ENCODE measurements at places on chromosomes 4 and X. TPM values are rescaled to one million over a fixed set of nuclear protein-coding genes. Genes with fewer than 3 reads are reported as not detected.

GRIA2 gene
- 0.32 TPM for total RNA-seq

RTL3 gene
- not detected for total RNA-seq

CT47B1 gene
- not detected for total RNA-seq

EVC gene
- total RNA-seq: 20.6 TPM

ZNF711 gene
- total RNA-seq: 22.4 TPM

GAGE2A gene
- total RNA-seq: not detected

CCKAR gene
- not detected for total RNA-seq

- no peak overlapping the region for H3K4me3 ChIP-seq
- no peaks in the 10 kb centered on the region for H3K4me1 ChIP-seq
- no peak overlapping the region for H3K27ac ChIP-seq
- H3K36me3 ChIP-seq: no peaks in the 10 kb centered on the region
Measured at GRCh38 chrX:10501611-10502010, 118.8 kb downstream of the MID1 start.

GRCh38 chr4:159483782-159484741, 381.2 kb downstream of the RAPGEF2 start:
- H3K4me1 ChIP-seq: peaks cover 10% of the 10 kb centered on the region

GRCh38 chrX:17878028-17878670, 17.1 kb upstream of the RAI2 start:
- H3K4me1 ChIP-seq: no peaks in the 10 kb centered on the region
- H3K4me3 ChIP-seq: no peak overlapping the region
- peaks cover 49% of the 10 kb centered on the region for H3K27me3 ChIP-seq

GRCh38 chr4:35939751-35940150, 304.6 kb downstream of the ARAP2 start:
- no peaks in the 10 kb centered on the region for H3K27me3 ChIP-seq
- DNase-seq: no peak
- no peak overlapping the region for H3K27ac ChIP-seq
- H3K36me3 ChIP-seq: no peaks in the 10 kb centered on the region

DNA sequence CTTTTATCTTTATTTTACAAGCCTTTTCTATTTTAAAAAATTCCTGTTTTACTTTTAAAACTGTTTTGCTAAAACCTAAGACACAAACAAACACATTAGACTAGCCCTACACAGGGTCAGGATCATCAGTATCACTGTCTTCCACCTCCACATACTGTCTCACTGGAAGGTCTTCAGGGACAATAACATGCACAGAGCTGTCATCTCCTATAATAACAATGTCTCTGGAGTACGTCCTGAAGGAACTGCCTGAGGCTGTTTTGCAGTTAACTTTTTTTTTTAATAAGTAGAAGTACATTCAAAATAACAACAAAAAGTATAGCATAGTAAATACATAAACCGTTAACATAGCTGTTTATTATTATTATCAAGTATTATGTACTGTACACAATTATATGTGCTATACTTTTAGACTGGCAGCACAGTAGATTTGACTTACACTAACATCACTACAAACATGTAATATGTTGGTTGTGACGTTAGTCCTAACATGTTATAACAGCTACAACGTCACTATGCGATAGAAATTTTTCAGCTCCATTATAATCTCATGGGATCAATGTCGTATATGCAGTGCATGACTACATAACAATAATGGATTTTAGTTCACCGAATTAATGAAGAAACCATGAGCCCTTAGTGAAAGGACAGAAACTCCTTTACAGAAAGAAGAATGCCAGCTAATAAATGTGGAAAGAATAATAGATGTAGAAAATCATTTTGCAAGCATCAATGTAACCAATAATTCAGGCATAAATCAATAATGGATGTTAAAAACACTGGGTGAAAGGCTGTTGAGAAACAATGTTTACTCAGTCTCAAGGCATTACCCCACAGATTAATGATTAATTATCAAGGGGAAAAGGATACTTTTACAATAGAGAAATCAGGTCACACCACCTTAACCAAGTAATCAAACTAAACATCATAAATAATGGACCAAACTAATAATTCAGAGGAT, 49.2 kb downstream of the FBXW7 start:
- H3K4me3 ChIP-seq: no peak overlapping the region
- peaks cover 13% of the 10 kb centered on the region for H3K4me1 ChIP-seq
- no peak overlapping the region for H3K27ac ChIP-seq

GRCh38 chr4:37747772-37748330, 61.7 kb upstream of the RELL1 start:
- no peaks in the 10 kb centered on the region for H3K36me3 ChIP-seq
- DNase-seq: no peak
- no peak overlapping the region for H3K27ac ChIP-seq

DNA sequence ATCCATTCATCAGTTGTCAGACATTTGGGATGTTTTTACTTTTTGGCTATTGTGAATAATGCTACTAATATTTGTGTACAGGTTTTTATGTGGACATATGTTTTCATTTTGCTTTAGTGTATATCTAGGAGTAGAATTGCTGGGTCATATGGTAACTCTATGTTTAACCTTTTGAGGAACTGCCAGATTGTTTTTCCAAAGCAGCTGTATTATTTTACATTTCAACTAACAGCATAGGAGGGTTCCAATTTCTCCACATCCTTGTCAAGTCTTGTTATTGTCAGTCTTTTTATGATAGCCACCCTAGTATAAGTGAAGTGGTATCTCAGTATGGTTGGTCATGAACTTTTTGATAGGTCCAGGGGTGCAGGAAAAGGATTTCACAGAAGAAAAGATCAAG, 114.5 kb upstream of the FAM9C start:
- H3K36me3 ChIP-seq: no peaks in the 10 kb centered on the region
- no peak overlapping the region for H3K27ac ChIP-seq

DNA sequence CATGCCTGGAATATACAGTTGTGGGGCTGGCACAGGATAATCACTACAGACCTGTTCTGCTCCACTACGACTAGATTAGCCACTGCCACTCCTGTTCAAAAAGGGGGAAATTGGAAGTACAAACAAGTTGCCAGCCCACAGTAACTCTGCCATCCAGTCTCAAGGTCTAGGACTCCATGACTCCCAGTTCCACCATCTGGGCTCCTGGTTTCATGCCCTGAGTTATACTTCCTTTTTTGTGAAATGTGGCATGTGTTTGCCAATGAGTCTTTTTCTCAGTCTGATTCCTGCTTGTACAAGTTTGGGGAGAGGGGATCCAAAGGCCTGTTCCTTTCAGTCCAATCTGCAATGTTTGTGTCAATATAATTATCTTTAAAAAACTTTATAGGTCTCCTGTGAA, 1.0 kb upstream of the BLOC1S4 start:
- no peaks in the 10 kb centered on the region for H3K27me3 ChIP-seq
- H3K36me3 ChIP-seq: no peaks in the 10 kb centered on the region
- DNase-seq: no peak
- H3K4me3 ChIP-seq: no peak overlapping the region
- H3K27ac ChIP-seq: no peak overlapping the region
